MM.1S (cell line): ENCODE measurements at places on chromosomes 7 and 10.
A peak's percentile ranks its signal among the peaks of the same experiment; 100 is the strongest.

- DNase-seq = no peak
- H3K4me3 ChIP-seq = no peak overlapping the region
- H3K36me3 ChIP-seq = no peaks in the 10 kb centered on the region
Observed at GRCh38 chr7:27186668-27187474, 1.8 kb upstream of the HOXA11 start.

GRCh38 chr7:43700059-43700501 is 29.2 kb downstream of the COA1 start:
- DNase-seq = peak; percentile 60
- H3K4me3 ChIP-seq = no peak overlapping the region
- no peak overlapping the region for H3K27ac ChIP-seq
- H3K36me3 ChIP-seq = no peaks in the 10 kb centered on the region

GRCh38 chr7:131525820-131526219 is 30.6 kb downstream of the PODXL start:
- peaks cover 22% of the 10 kb centered on the region for H3K4me1 ChIP-seq
- no peak for DNase-seq
- no peaks in the 10 kb centered on the region for H3K36me3 ChIP-seq
- no peak overlapping the region for H3K4me3 ChIP-seq

DNA sequence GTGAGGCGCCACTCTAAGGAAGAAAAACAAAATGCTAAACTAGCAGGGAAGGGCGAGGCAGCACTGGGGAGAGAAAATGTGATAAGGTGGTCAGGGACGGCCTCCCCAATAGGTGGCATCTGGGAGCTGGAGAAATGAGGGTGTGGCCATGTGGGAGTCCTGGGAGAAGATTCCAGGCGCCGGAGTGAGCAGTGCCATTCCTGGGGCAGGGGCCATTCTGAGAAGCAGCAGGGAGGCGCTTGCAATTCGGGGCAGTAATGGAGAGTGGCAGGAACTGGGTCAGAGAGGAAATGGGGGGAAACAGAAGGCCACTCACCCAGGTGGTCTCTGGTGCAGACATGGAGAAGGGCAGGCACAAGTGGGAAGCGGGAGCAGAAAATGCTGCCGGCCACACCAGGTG is 61.8 kb upstream of the LRRC18 start:
- no peak overlapping the region for H3K4me3 ChIP-seq
- H3K27ac ChIP-seq = no peak overlapping the region
- no peak for DNase-seq
- no peaks in the 10 kb centered on the region for H3K4me1 ChIP-seq
- H3K27me3 ChIP-seq = no peaks in the 10 kb centered on the region
- no peaks in the 10 kb centered on the region for H3K36me3 ChIP-seq

DNA sequence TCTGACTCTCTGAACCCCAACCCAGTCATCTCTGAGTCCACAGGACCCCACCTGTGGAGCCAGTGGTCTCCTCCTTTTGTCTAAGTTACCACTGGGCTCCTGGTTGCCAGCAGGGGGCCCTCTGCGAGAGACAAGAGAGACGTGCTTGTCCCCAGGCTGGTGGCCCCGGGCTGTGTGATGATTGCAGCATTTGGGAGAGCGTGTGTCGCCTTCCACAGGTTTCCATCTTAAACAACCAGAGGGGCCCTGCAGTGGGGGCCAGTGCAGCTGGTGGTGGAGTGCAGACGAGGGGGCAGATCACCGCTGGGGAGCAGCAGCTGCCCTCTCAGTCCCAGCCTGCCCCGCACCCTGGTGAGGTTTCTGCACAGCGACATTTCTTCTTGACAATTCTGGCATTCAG is 122.4 kb upstream of the PPP2R2D start:
- no peaks in the 10 kb centered on the region for H3K36me3 ChIP-seq
- no peak for DNase-seq
- H3K4me3 ChIP-seq = no peak overlapping the region
- no peaks in the 10 kb centered on the region for H3K4me1 ChIP-seq

- H3K27ac ChIP-seq = no peak overlapping the region
- no peaks in the 10 kb centered on the region for H3K36me3 ChIP-seq
- H3K27me3 ChIP-seq = no peaks in the 10 kb centered on the region
- no peaks in the 10 kb centered on the region for H3K4me1 ChIP-seq
- no peak for DNase-seq
Observed at GRCh38 chr7:73351447-73352167, 23.6 kb downstream of the FKBP6 start.

- no peaks in the 10 kb centered on the region for H3K4me1 ChIP-seq
- no peaks in the 10 kb centered on the region for H3K36me3 ChIP-seq
- no peak overlapping the region for H3K27ac ChIP-seq
- no peak overlapping the region for H3K4me3 ChIP-seq
- no peaks in the 10 kb centered on the region for H3K27me3 ChIP-seq
Observed at GRCh38 chr7:16791905-16792698, 12.7 kb downstream of the AGR2 start.

DNA sequence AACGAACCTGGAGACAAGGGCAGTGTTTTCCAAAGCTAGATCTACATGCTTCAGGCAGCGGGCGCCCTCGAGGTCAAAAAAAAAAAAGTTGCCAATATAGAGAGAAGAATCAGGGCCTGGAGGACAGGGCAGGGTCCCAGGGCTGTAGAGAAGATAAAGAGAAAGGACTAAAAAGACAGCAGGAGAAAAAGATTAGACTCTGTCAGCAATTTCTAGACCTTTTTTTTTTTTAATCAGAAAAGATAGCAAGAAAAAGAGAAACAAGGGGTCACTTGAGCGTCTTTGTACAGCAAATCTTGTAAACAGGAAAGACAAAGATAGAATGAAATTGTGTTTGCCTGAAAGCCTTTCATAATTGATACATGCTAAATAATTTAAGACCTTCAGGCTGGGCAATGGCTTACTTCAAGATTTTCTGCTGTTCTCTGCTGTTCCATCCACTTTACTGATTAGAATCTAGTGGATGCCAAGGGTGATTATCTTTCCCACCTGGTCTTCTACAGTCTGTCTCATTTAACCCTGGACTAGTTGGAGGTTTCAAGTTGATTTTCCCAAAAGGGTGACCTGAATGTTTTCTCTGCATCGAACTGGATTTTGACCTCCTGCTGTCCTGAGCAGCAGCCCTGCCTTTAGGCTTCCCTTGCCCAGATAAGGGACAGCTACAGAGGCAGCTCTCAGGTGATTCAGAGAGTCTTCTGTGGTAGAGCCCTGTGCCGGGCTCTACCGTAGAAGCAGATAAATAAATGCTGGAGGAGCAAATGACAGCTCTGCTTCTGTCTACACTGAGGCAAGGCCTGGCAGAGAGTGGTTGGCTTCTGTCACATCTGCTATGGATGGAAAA is 5.1 kb downstream of the LMOD2 start:
- H3K36me3 ChIP-seq = no peaks in the 10 kb centered on the region
- H3K4me1 ChIP-seq = no peaks in the 10 kb centered on the region
- no peaks in the 10 kb centered on the region for H3K27me3 ChIP-seq
- DNase-seq = no peak
- H3K4me3 ChIP-seq = no peak overlapping the region

- no peaks in the 10 kb centered on the region for H3K4me1 ChIP-seq
- no peaks in the 10 kb centered on the region for H3K27me3 ChIP-seq
- no peak overlapping the region for H3K4me3 ChIP-seq
Observed at GRCh38 chr10:101552442-101552841, 35.6 kb downstream of the POLL start.

DNA sequence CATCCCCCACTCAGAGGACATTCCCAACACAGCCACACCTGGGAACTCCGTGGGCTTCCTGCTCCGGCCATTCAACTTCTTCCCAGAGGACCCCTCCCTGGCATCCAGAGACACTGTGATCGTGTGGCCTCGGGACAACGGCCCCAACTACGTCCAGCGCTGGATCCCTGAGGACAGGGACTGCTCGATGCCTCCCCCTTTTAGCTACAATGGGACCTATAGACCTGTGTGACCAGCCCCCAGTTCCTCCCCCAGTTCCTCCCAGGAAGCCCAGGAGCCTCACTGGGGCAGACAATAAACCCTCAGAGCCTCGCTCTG is 8.6 kb downstream of the AOC1 start:
- H3K27me3 ChIP-seq = peaks cover 22% of the 10 kb centered on the region; the same call in 1 of the 2 replicates
- no peak overlapping the region for H3K4me3 ChIP-seq
- no peak overlapping the region for H3K27ac ChIP-seq
- H3K36me3 ChIP-seq = no peaks in the 10 kb centered on the region
- H3K4me1 ChIP-seq = no peaks in the 10 kb centered on the region
- no peak for DNase-seq

- no peak overlapping the region for H3K4me3 ChIP-seq
- no peaks in the 10 kb centered on the region for H3K36me3 ChIP-seq
- H3K27ac ChIP-seq = no peak overlapping the region
- no peaks in the 10 kb centered on the region for H3K4me1 ChIP-seq
Observed at GRCh38 chr7:48067475-48067874, 21.6 kb upstream of the UPP1 start.

DNA sequence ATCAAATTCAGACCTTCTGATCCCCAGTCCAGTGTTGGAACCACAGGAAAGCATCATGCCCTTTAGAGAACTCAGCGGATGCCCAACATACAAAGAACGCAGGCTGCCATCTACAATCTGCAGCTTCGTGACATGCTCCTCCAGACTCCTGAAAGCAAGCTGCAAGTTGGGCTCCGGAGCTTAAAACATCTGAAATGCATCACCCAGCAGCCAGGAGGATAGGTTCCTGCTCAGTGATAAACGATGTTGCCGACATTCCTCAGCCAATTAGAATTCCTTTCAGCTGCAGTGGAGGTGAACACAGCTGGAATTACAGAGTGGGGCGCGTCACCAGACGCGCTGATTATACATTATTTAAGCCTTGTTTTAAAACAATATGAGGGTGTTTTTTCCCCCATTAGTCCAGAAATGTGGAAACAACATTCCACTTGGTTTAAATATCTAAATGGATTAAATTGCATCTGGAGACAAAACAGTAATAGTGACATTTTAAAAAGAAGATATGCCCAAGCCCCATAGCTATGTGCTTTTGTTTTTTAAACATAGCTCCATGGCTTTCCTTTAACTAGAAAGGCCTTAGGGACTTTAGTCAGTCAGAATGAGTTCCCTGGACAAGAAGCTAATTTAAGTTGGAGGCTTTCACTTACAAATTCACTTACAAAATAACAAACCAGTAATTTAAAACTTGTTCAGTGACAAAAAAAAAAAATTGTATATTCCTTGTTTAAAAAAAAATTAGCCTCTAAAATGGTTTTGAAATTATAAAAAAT is 6.3 kb downstream of the SMURF1 start:
- no peaks in the 10 kb centered on the region for H3K27me3 ChIP-seq
- no peak for DNase-seq
- H3K27ac ChIP-seq = no peak overlapping the region
- no peak overlapping the region for H3K4me3 ChIP-seq
- H3K36me3 ChIP-seq = no peaks in the 10 kb centered on the region

DNA sequence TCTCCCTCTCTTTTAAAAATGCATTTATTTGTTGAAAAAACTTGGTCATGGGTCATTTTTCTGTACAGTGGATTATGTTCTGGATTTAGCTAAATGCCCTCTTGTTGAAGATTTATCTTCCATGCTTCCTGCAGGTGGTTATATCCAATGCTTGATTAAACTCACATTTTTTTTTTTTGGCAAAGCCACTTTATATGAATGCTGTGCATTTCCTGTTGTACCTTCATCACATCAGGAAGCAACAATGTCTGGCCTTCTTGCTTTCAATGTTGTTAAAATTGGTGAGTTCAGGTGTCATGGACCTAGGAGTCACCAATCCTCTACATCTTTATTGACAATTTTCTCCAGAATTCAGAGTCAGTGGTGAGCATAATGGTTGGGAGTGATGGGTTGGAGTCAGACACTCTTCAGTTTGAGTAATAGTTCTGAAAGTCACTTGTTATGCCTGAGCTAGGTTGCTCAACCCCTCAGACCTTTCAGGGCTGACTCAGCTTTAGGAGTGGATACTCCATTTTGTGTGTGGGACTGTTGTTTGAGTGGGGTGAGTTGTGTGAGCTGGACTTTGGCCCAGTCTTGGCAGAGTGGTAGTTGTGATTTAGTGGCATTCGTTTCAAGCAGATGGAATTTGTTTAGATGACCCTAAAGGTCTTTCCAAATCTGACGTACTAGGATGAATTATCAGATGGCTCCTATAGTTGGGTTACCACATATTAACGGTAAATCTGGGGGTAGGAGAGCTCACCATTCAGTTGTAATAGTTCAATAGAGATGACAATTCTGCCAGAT is 213.5 kb upstream of the ZNF32 start:
- no peak overlapping the region for H3K4me3 ChIP-seq
- no peak overlapping the region for H3K27ac ChIP-seq
- no peak for DNase-seq
- H3K27me3 ChIP-seq = no peaks in the 10 kb centered on the region
- H3K36me3 ChIP-seq = no peaks in the 10 kb centered on the region

- no peaks in the 10 kb centered on the region for H3K27me3 ChIP-seq
- peaks cover 20% of the 10 kb centered on the region for H3K4me1 ChIP-seq
- H3K4me3 ChIP-seq = no peak overlapping the region
- DNase-seq = no peak
- no peaks in the 10 kb centered on the region for H3K36me3 ChIP-seq
- H3K27ac ChIP-seq = no peak overlapping the region
Observed at GRCh38 chr10:61313460-61313859, 139.7 kb downstream of the TMEM26 start.

GRCh38 chr10:120891365-120891764 is 40.2 kb downstream of the WDR11 start:
- H3K27me3 ChIP-seq = no peaks in the 10 kb centered on the region
- no peak overlapping the region for H3K27ac ChIP-seq

GRCh38 chr10:85492684-85493083 is 873.9 kb downstream of the GRID1 start:
- H3K4me3 ChIP-seq = no peak overlapping the region
- no peaks in the 10 kb centered on the region for H3K27me3 ChIP-seq

GRCh38 chr7:31991846-31992245 is 78.4 kb downstream of the PDE1C start:
- no peak for DNase-seq
- H3K27me3 ChIP-seq = no peaks in the 10 kb centered on the region
- H3K4me1 ChIP-seq = no peaks in the 10 kb centered on the region
- no peak overlapping the region for H3K27ac ChIP-seq
- H3K4me3 ChIP-seq = no peak overlapping the region

GRCh38 chr7:128347647-128348097 is 4.0 kb upstream of the RBM28 start:
- no peak overlapping the region for H3K27ac ChIP-seq
- H3K4me1 ChIP-seq = 0 out of 2 replicates have a peak, but pooled peaks cover 3% of the 10 kb centered on the region
- H3K27me3 ChIP-seq = peaks cover 36% of the 10 kb centered on the region
- no peaks in the 10 kb centered on the region for H3K36me3 ChIP-seq

GRCh38 chr10:62087329-62087728 is 181.3 kb downstream of the RTKN2 start:
- H3K36me3 ChIP-seq = peaks cover 40% of the 10 kb centered on the region
- H3K27me3 ChIP-seq = no peaks in the 10 kb centered on the region
- no peak for DNase-seq

DNA sequence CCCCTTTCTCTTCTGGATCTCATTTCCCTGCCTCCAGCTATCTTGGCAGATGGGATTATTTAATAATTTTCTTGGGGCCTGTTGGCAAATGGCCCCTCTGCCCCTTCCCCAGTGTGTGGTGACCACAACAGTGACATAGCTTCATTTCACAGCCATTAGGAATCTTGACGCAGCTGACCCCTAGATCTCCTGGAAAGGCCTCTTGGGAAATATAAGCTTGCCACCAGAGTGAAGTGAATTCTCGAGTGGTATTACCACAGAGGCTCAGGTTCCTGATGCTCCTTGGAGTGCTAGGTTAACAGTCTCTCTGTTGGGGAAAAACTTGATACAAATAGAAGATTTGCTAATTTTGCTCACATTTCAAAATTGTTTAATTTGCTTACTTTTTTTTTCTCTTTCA is 57.8 kb downstream of the AUTS2 start:
- H3K36me3 ChIP-seq = no peaks in the 10 kb centered on the region
- no peak overlapping the region for H3K4me3 ChIP-seq
- H3K4me1 ChIP-seq = no peaks in the 10 kb centered on the region
- H3K27me3 ChIP-seq = no peaks in the 10 kb centered on the region

GRCh38 chr7:158782761-158783401 is 46.4 kb downstream of the ESYT2 start:
- H3K27me3 ChIP-seq = no peaks in the 10 kb centered on the region
- no peak overlapping the region for H3K4me3 ChIP-seq
- H3K4me1 ChIP-seq = no peaks in the 10 kb centered on the region
- H3K36me3 ChIP-seq = peaks cover 7% of the 10 kb centered on the region; the same call in 1 of the 2 replicates
- no peak overlapping the region for H3K27ac ChIP-seq
